ELR (cell line): ENCODE measurements at places on chromosomes 1 and 21.

GRCh38 chr1:236861560-236862218, 66.6 kb downstream of the MTR start:
- DNase-seq, result no peak

DNA sequence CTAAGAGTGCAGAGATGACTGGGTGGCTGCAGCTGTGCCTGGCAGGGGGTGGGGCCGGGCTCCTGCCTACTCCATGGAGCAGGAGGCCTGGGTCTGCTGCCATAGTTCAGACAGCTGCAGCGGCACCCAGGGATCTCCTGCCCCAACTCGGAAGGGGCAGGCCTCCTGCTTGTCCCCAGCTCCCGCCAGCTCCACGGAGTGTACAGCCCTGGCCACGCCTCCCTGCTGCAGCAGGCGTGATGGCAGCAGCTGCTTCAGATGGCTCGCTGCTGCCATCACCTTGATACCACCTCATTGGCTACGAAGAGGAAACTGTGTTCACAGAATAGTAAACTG, 35.9 kb downstream of the ACTL8 start:
- no peak for DNase-seq

DNA sequence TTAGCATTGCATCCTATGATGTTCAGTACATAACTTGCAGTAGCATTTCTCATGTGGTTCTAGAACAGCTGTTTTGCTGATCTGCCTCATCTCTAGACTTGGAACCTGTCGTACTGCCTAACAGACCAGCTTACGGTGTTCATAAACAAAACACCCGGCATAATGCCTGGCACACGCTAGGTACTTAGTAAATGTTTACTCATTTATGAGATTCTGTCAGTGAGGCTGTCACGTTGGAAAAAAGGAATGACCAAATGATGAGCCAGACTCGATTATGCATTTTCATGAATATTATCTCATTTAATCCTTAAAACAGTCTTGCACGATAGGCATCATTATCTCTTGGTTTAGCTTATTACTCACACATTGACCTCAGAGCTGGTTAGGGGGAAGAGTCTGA, 46.4 kb downstream of the CACHD1 start:
- DNase-seq, result peak; percentile 81

DNA sequence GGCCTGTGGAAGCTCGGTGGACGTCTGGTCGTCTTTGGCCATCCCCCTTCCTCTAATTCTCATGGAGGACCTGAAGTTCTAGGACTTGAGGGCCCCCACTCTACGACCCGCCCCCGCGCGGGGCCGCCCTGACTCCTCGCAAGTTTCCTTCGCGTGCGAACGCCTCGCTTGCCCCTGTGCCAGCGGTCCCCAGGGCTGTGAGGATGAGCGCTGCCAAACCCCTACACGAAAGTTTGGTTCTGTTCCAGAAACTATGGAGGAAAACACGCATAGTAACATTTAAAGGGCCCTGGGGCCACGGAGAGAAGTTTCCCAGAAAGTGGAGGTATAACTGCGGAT, 304 bp upstream of the GNG12 start:
- no peak for DNase-seq

DNA sequence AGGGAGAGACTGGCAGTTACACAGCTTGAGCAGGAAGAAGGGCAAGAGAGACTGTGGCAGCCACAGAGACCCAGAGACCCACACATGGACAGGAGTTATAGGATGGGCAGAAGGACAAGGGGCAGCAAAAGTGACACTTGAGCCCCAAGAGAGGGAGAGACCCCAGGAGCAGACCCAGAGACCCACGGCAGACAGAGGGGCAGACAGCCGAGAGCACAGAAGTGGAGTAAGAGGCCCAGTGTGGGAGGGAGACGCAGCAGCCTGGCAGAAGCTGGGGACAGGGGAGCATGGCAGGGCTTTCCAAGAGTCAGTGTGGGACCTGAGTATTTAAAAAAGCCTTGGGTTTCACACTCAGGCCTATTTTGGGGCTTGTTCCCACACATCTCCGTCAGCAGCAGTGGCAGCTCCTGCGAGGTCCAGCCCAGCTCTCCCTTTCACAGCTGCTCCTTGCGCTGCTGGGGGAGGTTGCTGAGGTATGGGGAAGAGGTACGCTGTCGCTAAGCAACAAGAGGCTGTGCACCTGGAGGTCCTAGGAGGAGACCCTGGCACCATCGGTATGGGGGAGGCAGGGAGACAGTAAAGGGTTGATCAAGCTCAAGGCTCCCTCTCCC, 9.0 kb upstream of the MEF2D start:
- no peak for DNase-seq

- no peak for DNase-seq
Observed at GRCh38 chr1:164647211-164647610, 88.2 kb downstream of the PBX1 start.

GRCh38 chr1:27366113-27366410, 699 bp downstream of the MAP3K6 start:
- peak; percentile 78 for DNase-seq

DNA sequence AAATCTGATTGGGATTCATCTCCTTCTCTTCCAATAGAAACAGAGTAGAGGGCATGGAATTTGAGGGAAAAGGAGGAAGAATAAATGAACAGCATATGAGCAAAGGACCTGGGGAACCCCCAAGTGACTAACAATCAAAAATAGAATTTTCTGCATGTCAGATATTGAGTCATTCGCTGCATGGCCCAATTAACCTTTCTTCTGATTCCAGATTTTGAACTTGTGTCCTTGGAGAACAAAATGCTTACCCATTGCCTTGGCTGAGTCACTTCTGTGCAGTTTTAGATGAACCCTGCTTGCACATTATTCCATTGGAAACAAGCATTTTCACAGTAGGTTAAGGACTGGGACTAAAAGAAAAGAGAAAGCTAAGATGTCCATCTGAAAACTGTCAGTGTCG, 390.5 kb downstream of the ST6GALNAC3 start:
- peak; percentile 27 for DNase-seq

GRCh38 chr1:28199328-28200233, 23.1 kb upstream of the PTAFR start:
- no peak for DNase-seq

DNA sequence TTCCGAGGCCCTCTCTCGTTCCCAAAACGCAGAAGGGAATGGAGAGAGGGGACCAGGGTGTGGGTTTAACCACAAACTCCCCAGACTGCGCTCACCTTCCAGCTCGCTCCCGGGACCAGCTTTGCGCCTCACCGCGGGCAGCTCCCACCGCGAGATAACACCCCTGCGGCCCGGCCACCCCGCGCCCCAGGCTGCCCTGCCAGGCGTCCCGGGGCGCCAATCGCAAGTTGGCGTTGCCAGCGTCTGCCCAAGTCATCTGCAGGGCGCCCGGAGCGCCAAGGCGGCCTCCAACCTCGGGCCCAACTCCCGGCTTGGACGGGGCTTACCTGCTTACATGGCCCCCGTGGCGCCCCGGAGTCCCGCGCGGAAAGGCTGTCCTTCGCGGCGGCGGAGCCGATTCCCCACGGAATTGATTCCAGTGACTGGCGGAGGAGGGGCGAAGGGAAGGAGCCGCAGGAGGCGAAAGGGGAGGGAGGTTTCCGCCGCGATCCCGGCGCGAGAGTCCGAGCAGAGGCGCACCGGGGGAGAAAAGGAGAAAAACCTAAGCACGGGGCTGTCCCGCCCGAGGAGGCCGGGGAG, 456 bp downstream of the PTPN14 start:
- peak; percentile 62 for DNase-seq

DNA sequence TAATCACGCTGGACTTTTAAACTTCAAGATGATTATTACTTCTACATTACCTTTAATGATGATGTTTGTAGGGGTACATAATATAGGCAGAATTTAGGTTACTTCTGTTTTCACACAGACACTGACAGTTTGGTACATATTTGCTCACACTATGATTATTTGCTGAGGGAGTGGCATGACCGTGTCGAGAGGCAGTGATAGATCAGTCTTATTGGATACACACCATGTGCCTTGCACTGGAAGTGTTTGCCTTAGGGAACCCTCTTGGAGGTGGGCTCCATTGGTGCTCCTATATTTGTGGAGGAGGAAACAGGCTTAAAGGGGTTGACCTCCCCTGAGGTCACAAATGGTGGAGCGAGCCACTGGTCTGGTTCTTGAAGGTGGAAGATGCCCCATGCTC, 132.1 kb downstream of the PRDM2 start:
- no peak for DNase-seq

DNA sequence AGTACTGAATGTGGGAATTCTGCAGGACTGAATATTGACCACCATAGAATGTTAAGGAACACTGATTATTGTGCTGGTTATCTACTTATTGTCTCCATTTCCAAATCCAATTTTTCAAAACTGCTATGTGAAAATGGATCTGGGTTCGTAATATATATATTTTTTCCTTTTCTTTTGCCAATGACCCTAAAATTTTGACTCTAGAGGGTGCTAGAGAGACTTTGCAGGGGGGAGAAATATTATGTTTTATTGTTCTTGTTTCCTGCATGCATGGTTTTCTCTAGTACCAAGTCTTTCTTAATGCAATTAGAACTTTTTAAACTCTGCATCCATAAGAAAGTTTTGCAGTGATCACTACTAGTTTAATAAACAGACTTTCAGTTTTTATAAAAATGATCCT, 1256.9 kb downstream of the BRINP3 start:
- peak; percentile 46 for DNase-seq
